Right ventricle myocardium superior (tissue), 1 donor: ENCODE measurements at places on chromosomes 3 and 15. TPM values are rescaled to one million over a fixed set of nuclear protein-coding genes. Genes with fewer than 3 reads are reported as not detected.

DNA sequence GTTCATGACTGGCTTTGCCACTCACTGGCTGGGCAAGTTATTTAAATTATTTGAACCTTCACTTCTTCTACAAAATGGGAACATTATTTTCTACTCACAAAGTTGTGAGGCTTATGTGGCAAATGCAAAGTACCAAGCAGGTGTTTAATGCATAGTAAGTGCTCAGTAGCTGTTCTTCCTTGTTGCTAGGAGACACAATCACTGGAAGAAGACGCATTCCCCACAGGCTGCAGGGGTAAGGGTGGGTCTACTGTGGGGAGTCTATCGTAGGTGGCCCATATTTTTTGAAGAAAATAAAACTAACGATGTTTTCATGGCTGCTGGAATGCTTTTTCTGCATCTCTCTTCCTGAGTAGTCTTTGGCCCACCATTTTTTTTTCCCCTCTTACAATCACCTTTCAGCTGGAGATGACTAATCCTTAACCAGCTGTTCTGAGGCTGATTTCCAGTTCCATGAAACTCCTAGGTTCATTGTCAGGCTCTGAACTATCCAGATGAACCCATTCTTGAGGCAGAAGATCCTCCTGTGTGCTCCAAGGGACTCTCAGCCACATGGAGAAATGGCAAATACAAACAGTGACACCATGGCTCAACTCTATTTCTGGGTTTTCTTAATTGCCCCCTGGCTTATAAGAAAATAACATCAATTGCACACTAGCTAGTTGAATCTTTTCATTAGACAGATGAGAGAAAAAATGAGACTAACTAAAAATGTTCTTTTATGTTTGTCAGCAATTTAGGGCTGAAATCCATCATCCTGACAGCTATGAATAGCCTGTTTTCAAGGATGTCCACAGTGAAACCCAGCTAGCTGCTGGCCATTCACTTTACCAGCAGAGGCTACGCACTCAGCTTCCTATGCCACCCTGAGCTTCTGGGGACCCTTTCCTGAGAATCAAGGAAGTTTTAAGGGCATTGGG lies 108.3 kb upstream of the ETV5 start:
- DNase-seq = no peak

GRCh38 chr15:63880744-63881143 lies 47.0 kb upstream of the HERC1 start:
- no peak for DNase-seq

DNA sequence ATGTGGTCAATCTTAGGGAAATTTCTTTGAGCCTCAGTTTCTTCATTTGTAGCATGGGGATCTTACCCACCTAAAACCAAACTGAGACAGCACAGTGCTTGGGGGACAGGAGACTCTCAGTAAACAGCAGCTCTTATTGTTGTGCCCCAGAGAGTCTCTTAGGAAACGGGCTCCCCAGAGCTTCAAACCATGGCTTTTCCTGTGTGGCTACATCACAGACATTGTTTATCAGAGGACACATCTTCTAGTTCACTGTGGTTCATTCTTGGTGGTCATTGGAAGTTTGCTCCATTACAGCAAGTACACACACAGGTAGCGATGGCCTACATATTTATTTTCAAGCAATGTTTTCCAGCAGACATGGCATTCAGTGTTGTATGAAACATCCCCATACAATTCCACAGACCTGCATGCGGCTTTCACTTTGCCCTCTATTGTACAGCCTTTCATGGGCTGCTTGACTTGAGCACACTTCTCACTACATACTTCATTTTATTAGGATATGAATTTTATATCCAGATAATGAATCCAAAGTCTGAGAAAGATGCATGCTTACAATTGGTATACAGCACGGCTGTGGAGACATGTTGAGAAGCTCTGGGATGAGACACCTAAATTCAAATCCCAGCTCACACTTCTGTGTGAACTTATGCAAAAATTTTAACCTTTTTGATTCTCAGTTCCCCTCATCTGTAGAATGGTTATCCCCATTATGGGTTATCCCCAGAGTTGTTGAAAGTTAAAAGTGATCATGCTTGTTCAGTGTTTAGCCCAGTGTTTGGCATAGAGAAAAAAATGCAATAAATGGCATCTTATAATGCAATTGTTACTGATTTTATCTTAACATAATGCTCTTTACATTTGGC lies 84.8 kb upstream of the ICE2 start:
- no peak for DNase-seq

DNA sequence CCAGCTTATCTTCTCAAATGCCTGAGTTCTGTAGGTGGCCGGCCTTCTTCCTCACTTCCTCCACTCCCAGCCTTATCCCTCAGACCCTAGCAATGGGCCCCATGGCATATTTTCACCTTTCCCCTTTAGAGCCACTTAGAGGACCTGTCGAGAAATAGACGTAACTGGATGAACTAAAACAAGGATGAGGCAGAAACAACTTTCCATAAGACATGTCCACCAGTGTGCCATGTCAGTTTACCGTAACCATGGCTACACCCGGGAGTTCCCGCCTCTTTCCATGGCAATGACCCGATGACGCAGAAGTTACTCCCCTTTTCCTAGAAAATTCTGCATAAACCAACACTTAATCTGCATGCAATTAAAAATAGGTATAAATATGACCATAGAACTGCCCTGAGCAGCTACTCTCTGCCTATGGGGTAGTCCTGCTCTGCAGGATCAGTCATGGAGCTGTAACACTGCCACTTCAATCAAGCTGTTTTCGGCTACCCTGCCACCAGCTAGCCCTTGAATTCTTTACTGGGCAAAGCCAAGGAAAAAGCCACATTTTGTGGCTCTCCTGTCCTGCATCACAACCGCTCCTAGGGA lies 55.1 kb upstream of the ZBTB38 start:
- no peak for DNase-seq

GRCh38 chr3:198106265-198106664 lies 146.2 kb downstream of the LMLN start:
- no peak for DNase-seq

GRCh38 chr3:23994244-23994569 lies 49.1 kb downstream of the NR1D2 start:
- no peak for DNase-seq

DNA sequence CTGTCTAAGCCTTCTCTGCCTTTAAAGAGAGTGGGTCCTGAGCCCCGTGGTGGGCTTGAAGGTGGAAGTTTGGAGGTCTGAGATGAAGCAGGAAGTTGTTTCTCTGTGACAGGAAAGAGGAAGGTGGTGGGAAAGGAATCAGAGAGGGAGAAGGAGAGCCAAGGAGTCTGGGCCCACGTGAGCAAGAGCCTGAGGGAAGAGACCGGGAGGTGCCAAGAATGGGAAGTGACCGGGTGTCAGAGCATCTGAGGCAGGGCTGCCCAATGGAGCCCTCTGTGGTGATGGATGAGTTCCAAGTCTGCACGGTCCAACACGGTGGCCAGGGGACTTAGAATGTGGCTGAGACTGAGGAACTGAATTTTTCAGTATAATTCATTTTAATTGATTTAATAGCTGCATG lies 24.6 kb downstream of the ALDH1L1 start:
- DNase-seq = no peak

DNA sequence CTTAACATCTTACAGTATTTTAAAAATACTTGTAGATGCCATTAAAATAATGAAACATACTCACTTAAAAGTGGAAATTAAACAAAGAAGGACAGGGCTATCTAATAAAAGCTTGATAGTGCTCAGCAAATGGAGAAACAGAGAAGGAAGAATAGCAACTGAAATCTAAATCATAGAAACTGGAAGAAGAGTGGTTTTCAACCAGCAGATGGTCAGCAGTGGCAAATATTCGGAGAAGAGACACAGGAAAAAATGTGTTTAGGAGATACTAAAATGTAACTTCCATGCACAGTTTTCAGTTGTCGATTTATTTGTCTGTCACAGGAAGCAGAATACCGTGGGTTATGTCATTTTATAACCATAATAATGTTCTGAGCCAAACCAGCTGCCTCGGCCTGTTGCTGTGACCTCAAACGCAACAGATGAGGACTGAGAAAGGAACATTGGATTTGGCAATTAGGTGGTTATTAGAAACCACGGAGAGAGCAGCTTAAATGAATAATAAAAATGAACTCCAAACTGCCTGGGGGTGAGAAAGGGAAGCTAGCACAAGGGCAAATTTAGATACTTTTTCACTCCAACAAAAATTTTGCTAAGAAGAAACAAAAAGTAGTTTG lies 246.6 kb upstream of the KCNMB2 start:
- peak; percentile 48 for DNase-seq

- DNase-seq = no peak
These were observed 43.6 kb downstream of the TBC1D2B start for GRCh38 chr15:78033864-78034263.

DNA sequence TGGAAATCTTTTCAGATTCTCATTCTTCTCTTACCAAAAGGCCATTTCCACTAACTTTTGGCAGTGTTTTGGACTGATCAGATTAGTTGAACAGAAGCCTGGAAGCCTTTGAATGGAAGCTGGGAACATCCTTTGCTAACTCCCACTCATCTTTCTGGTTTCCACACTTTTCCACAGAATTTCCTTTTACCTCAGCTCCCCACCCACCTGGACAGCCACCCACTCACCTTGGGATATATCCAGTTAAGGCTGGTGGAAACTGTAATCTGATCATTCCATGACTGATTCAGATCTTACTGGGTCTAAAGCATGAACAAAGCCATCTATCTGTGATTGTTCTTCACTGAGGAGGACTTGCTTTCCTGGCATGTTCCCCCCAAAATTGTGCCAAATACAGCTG lies 119.5 kb downstream of the CCNL1 start:
- no peak for DNase-seq

DNA sequence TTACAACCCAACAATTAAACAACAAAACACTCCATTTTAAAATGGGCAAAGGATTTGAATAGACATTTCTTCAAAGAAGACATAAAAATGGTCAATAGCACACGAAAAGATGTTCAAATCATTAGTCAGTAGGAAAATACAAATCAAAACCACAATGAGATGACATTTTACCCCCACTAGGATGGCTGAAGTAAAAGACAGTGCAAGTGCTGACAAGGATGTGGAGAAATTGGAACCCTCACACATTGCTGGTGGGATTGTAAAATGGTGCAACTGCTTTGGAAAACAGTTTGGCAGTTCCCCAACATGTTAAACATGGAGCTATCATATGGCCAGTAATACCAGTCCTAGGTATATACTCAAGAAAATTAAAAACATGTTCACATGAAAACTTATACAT lies 11.6 kb downstream of the GALNT15 start:
- DNase-seq = no peak

DNA sequence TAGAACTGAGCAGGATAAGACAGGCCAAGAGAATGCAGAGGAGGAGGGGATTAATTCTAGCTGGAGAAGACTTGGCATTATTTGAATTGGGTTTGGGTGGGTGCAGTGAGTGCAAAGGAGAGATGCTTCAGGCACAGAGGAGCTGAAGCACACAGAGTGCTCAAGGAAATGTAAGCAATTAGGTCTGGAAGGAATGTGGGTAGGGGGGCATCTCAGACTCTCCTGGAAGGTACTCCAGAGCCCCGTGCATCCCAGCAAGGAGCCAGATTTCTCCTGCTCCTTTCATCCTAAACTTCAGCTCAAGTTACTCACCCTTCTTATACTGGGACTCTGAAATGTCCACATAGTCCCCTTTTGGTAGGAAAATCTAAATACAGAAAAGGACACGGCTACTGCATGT lies 143.6 kb upstream of the PFN2 start:
- no peak for DNase-seq

DNA sequence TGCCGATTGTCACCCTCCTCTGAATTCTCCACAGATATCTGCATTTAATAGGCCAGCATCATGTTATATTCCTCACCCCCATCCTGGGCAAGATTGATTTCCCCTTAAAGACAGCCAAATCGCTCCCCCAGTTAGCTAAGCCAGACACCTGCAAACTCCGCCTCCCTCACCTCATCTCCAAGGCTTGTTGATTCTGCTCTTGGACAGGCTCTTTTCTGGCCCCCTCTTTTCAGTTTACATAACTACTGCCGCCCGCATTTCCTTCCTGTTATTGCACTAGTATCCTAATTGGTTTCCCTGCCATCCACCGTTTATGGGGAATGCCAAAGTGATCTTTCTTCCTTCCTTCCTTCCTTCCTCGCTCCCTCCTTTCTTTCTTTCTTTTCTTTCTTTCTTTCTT lies 214.7 kb upstream of the MRPL3 start:
- DNase-seq = no peak

- DNase-seq = no peak
These were observed 413.0 kb downstream of the RBMS3 start for GRCh38 chr3:29693863-29694262.

- no peak for DNase-seq
These were observed 277.1 kb downstream of the SUCLG2 start for GRCh38 chr3:67377299-67377698.

DNA sequence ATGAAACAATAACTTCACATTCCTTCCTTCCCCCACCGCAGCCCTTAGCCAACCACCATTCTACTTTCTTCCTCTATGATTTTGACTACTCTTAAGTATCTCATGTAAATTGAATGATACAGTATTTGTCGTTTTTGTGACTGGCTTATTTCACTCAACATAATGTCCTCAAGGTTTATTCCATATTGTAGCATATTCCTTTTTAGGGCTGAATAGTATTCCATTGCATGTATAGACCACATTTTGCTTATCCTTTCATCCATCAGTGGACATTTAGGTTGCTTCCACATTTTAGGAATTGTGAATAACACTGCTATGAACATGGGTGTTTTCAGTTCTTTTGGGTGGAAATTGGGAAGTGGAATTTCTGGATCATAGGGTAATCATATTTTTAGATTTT lies 106.1 kb downstream of the THSD4 start:
- DNase-seq = no peak

- no peak for DNase-seq
These were observed 47.2 kb downstream of the IMPG2 start for GRCh38 chr3:101273156-101273555.

GRCh38 chr3:196585044-196585757 lies 16.7 kb downstream of the FBXO45 start:
- no peak for DNase-seq

DNA sequence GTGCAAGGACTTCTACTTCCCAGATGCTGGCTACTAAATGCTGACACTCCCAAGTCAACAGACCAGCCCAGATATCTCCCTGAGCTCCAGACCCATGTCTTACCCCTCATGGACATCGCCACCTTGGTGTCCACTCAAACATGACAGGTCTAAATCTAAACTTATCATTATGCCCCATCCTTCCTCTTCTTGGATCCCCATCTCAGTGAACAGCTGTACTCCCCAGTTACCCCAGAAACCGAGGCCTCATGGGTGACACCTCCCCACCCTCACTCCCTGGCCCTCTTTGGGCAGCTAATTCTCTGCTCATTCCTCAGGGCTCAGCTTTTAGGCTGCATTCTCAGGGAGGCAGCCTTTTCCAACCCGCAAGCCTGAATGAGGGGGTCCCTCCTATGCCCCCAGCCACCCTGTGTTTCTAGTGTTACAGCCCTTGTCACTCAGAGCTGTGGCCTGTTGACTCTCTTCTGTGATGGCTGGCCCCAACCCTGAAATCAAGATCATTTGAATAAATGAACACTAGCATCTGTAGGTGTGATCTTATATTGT lies 5.4 kb downstream of the EHD4 start:
- no peak for DNase-seq

The ITIH1 gene
- total RNA-seq = not detected

The MOBP gene
- total RNA-seq = not detected

The ATP10A gene
- 0.75 TPM for total RNA-seq

The MYD88 gene
- 7.3 TPM for total RNA-seq

The SERINC4 gene
- 0.19 TPM for total RNA-seq

The IL17RC gene
- total RNA-seq = 33.2 TPM

The KLHL6 gene
- total RNA-seq = 0.65 TPM

The PYDC2 gene
- not detected for total RNA-seq

The PPARG gene
- 23.6 TPM for total RNA-seq
